ENCODE measurements at places on chromosomes 6 and 20.

DNA sequence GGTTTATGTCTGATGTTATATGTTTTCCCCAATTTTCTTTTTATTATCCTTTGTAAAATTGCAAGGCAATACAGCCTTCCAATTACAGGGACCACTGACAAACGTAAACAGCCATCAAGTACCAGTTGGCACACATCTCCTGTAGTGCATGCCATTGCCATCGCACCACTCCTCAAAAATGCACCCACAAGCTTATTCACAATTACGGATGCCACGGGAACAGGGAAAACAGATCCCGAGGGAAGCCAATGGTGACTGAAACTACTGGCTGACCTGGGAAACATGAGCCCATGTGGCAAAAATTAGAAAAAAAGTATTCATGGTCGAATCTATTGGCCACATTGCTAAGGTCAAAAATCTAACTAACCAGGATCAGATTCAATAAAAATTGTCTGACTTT, 395.2 kb downstream of the PAX1 start:
- no peak for DNase-seq

GRCh38 chr6:105921781-105922180, 164.4 kb upstream of the PRDM1 start:
- DNase-seq: no peak

GRCh38 chr6:47352194-47352920, 42.7 kb upstream of the TNFRSF21 start:
- no peak for DNase-seq

DNA sequence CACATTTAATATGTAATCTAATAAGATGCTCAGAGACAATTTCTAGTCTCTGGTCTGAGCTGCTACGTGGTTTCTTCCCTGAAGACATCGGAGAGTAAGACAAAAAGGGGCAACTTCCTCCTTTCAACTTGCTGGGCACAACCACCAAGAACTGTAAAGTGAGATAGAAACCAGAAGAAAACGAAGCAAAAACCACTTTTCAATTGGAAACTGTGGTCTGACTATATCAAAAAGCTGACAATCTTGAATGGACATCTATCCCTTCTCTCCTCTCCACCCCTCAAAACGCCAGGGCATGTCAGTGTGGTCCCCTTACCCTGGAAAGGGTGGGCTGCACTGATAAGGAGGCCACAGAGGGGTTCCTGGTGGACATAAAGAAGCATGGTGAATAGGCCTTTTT, 269.1 kb downstream of the CD83 start:
- no peak for DNase-seq

- DNase-seq: no peak
Observed at GRCh38 chr6:1108198-1108597, 203.7 kb upstream of the FOXQ1 start.

- DNase-seq: no peak
Observed at GRCh38 chr20:23870461-23870860, 9.1 kb downstream of the CST5 start.

- DNase-seq: no peak
Observed at GRCh38 chr6:617456-618100, 39.3 kb downstream of the HUS1B start.

GRCh38 chr6:124423621-124424020, 538.6 kb upstream of the RNF217 start:
- DNase-seq: no peak

DNA sequence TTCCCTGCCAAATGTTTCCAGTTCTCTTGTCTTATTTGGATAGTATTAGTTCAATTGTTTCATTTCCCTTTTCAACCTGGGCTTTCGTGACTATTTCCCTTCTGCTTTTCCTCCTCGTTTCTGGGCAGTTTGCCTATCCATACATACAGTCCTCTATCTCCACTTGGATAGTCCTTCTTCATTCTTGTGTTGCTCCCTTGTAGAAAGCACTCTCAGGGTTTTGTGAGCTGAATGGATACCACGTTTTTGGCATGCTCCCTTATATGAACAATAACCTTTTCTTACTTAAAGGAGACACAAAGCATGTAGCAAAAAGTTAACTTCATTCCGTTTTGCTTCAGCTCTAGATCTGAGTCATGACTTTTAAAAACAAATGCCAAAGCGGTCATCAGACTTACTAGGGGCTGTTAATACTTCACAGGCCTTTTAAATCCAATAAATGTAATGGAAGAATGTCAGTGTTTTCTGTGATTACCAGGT, 16.6 kb downstream of the CRYBG1 start:
- DNase-seq: no peak

DNA sequence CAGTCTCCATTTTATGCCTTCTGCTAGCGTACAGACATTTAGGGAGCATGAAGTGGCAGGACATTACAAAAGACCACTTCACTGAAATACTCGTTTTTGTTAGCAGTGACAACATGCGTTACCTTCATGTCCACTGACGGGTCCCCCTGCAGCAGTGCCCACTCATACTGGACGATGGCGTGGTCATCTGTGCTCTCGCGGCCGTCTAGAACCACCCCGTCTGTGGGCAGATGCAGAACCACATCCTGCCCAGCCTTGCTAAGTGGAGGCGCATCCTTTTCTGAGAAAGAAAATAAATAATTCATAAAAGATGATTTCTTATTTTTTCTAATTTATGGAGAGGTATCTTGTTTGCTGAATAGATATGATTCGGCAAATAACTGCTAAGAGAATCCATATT, 11.3 kb downstream of the LRP11 start:
- no peak for DNase-seq

- peak; percentile 84 for DNase-seq
Observed at GRCh38 chr6:158042245-158042798, 60.7 kb downstream of the SYNJ2 start.

GRCh38 chr6:37700620-37700973, 2.9 kb upstream of the MDGA1 start:
- no peak for DNase-seq

DNA sequence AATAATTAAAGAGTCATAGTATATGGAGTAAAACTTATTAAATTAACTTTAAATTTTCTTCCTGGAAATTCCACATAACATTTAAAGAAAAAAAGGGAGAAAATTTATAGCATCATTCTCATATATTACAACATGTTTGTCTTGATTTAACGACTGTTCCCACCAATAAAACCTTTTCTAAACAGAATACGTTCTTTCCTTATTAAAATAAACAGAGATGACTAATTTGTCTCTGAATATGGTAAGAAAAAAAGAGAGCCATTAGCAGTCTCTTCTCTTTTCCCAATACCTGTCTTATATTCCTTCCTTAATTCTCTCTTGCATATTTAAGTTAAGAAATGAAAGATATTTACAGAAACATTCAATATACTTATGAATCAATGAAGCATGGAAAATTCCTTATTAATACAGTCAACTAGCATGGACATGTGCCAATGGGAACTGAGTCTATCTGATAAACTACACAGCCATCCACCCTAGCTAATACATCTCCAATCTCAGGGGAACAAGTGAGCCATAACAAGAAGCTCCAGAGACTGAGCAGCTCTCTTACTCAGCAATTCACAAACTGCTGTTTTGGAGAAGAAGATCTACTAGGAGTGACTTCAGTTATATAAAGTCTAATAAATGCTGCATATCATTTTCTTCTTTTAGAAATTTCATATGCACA, 347.1 kb upstream of the MANEA start:
- no peak for DNase-seq

- DNase-seq: no peak
Observed at GRCh38 chr20:63711085-63711645, 3.3 kb downstream of the ZGPAT start.

DNA sequence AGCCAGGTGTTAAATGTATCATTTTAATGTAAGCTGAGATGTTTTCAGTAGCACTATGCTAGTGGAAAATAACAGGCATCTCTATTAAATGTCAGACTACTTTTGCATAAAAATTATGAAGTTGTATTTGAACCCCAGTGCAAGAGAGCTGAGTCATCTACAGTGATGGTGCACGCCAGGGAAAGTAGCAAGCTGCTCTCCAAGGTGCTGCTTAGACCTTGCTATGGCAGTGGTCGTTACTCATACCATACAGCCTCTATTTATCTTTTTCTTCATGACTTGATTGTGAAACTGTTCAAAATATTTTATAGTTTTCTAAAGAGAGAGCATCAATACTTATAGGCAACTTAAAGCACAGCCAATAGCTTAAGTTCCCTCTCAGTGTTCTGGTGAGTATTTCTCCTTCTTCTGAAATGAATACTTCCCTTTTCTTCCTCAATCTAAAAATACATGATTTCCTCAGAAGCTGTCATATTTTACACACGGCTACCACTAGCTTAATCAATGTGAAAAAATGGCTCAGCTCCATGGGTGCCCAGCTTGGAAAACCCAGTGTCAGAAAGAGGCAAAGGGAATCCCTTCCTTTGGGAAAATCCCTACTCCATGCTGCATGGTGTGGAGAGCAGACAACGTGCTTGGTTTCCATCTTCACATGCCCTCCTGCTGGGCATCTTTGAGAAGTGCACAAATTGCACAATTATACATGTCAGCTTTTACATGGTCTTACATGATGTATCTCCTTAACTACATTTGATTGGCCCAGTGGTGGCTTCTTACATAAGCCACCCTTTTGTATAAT, 105.6 kb downstream of the ELOVL4 start:
- no peak for DNase-seq

GRCh38 chr6:69705954-69706353, 90.9 kb downstream of the LMBRD1 start:
- no peak for DNase-seq

- peak; percentile 74 for DNase-seq
Observed at GRCh38 chr20:58850693-58851174, at the start of gene GNAS-AS1. Gene GNAS-AS1 (minus strand): TSS chr20:58850902.

Measured in RCC 7860 (cell line).